RWPE2 (cell line): ENCODE measurements at places on chromosomes 3 and 15.

- DNase-seq, result no peak
Observed at GRCh38 chr3:143531101-143531500, 317.2 kb downstream of the SLC9A9 start.

GRCh38 chr3:197482001-197482400, 73.8 kb downstream of the BDH1 start:
- no peak for DNase-seq

GRCh38 chr3:143529018-143529478, 319.2 kb downstream of the SLC9A9 start:
- DNase-seq, result no peak

GRCh38 chr3:45887759-45888511, 1.6 kb downstream of the CCR9 start:
- DNase-seq, result no peak

DNA sequence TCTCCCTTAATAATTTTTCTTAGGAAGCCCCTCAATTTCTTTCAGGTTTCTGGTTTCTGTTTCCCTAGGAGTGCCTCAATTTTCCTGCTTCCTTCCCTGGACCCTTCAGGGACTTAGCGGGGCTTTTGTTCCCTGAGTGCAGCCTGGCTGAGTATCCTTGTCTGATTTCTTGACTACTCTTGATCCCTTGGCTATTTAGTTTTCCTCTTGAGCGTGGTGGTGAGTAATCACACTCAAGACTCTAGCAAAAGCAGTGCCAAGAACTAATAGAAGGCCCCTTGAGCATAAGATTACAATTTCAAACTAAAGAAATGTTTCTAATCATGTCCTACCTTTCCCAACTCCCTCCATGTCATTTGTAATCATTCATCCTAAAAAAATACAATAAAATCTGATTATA, 94.3 kb upstream of the C3orf80 start:
- no peak for DNase-seq

DNA sequence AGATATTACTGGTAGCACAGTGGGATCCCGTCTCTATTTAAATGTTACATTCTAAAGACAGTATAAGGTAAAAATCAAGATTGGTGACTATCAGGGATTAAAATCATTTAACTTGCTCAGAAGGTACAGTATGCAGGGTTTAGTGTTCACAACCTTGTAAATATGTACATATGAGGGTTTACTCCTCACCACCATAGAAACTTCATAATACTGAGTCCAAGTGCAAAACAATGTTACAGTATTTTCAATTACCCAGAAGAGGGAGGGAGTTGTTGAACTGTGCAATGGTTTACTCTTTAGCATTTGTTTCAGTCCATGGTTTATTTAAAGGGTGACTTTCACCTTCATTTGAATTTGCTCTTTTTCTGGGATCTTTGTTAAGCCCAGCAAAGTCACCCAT, 165.1 kb downstream of the ZNF621 start:
- no peak for DNase-seq
